NCI-H2171 (cell line): ENCODE measurements at places on chromosomes 1 and 21.

GRCh38 chr1:6635910-6636760 is 11.5 kb downstream of the THAP3 start:
- no peak for DNase-seq

GRCh38 chr1:22489823-22490222 is 38.2 kb downstream of the ZBTB40 start:
- DNase-seq: no peak

DNA sequence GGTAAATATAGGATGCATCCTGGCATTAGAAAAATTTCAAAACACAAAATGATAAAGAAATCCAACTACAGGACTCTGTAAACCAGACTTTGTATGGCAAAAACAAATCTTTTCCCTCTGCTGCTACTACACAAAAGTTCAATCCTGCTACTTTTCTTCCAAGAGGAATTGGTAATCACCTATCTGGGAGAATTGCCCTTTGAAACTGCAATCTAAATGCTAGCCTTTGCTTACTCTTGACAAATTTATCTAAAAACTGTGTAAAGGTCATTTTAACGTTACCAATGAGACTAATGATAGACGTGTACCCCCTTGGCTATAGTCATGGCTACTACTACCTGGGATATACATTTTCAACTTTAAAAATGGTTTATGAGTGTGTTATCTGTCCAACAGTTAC is 837.9 kb upstream of the CXADR start:
- DNase-seq: no peak

DNA sequence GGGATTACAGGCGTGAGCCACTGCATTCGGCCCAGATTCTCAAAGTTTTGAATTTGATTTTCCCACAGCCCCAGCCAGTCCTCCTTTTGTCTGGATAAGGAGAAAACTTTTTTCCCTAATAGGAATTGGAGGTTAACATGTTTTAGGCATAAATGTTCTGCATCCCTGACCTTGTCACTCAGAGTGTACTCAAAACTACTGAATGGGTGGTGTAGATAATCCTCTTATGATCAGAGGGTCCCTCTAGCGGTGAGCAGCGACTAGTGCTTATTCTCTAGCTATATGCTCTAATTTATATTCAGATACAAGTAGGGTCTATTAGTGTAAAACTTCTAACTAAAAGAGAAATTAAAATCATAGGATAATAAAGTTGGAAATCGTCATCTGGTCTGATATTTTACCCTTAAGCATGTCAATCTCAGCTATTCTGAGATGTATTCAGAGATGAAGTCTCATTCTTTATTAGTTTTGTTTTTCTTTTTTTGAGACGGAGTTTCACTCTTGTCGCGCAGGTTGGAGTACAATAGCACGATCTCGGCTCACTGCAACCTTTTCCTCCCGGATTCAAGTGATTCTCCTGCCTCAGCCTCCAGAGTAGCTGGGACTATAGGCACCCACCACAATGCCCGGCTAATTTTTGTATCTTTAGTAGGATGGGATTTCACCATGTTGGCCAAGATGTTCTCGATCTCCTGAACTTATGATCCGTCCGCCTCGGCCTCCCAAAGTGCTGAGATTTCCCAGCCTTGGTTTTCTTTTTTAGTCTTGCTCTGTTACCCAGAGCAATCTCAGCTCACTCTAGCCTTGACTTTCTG is 2.7 kb upstream of the PSMD4 start:
- DNase-seq: peak; percentile 62

DNA sequence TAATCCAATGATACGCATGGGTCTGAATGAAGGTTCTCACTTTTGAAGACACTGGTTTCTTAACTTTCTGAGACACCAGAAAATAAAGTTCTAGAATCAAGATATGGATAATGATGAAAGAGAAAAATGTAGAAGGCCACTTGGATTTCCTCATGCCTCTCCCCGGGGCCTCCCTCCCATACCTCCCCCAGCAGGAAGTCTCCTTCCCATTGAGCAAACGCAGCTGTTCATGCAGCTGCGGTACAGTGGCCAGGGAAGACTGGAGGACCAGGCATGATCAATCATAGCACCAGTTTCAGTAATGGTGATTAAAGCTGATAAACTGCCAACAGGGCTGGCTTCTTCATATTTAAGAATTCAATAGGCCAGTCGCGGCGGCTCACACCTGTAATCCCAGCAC is 10.9 kb upstream of the UBR4 start:
- no peak for DNase-seq

DNA sequence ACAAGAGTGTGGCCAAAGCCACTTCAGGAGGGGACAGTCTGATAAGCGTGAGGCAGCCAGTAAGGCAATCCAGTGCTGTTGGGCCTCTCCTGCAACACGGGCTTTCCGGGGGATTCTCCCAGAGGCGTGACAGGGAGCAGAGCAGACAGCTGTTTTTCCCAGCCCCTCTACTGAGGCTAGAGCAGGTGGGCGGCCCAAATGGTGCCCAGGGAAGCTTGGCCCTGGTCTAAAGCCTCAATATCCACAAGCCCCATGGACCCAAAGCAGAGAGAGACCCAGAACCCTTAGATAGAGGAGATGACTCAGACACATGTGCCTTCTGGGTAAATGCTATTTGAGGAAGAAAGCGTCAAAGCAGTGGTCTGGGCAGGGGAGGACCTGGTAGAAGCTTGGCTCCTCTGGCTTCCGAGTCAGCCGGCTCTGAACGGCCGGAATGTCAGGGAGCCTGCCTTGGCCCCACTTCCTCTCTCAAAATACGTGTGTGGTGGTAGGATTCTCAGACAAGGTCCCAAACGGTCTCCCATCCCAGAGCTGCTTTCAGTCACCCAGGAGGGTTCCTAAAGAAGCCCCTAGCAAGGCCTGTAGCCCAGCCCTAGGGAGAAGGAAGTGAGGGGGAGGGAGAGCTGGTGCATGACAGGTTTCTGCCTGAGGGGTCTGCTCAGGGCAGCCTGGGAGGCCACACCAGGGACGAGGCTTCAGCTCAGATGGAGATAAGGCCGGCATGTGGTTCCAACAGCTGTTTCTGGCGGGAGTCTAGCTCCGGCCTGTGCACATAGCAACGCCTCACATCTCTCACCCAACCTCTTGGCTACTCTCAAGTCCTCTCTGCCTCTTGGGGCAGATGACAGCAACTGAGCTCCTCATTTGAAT is 28.8 kb downstream of the PIK3C2B start:
- no peak for DNase-seq
